ENCODE measurements at places on chromosomes 11 and 22.

DNA sequence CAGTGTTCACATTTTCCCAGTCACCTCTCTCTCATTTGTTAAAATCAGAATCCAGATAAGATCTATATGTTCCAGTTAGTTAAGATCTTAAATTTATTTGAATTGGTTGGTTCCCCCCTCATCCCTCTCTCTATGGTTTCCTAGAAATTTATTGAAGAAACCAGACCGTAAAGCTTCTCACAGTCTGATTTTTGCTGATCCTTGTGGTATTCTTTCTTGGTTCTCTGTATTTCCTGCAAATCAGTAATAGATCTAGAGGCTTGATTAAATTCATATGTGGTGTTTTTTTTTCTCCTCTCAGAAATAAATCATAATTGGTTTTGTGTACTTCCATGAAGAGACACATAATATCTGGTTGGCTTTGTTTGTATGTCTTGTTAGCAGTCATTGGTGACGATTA lies 147.5 kb downstream of the TMEM135 start:
- DNase-seq = no peak

GRCh38 chr11:69157156-69157821 lies 1.6 kb downstream of the SMIM38 start:
- DNase-seq = no peak

- DNase-seq = no peak
Measured at GRCh38 chr22:36432592-36433317, 45.0 kb upstream of the MYH9 start.

DNA sequence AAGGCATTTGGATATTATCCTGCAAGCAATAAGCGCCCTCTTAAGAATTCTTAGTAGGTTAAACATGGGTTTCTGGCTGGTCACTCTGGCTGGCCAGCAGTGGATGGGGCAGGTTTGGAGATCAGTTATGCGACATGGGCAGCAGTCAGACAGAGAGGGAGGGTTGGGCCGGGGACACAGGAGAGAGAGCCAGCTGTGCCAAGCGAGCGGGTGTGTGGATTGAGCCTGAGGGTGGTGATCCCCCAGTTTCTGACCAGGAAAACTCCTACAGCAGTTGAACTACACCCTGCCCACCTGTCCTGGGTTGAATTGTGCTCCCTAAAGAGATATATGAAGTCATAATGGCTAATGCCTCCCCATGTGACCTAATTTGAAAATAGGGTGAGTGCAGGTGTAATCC lies 671.2 kb downstream of the TBC1D22A start:
- no peak for DNase-seq

- DNase-seq = no peak
Measured at GRCh38 chr11:77472991-77473800, 698 bp downstream of the PAK1 start.

DNA sequence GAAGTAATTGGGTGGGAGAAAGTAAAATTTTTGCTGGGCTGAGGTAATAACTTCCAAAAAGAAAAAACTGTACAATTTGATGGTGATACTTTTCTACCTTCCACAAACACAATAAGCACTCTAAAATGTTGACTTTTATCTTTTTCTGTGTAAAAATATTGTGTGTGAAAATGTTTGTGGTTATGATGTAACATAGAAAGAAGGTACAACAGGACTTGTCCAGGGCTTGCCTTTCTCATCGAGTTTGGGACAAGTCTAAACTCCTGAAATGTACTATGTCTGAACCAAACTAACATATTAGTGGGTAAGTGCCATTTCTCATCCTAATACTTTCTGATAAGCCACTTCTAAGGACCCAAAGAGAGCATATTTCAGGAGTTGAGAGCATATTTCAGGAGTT lies 174.2 kb upstream of the PDGFD start:
- DNase-seq = no peak

DNA sequence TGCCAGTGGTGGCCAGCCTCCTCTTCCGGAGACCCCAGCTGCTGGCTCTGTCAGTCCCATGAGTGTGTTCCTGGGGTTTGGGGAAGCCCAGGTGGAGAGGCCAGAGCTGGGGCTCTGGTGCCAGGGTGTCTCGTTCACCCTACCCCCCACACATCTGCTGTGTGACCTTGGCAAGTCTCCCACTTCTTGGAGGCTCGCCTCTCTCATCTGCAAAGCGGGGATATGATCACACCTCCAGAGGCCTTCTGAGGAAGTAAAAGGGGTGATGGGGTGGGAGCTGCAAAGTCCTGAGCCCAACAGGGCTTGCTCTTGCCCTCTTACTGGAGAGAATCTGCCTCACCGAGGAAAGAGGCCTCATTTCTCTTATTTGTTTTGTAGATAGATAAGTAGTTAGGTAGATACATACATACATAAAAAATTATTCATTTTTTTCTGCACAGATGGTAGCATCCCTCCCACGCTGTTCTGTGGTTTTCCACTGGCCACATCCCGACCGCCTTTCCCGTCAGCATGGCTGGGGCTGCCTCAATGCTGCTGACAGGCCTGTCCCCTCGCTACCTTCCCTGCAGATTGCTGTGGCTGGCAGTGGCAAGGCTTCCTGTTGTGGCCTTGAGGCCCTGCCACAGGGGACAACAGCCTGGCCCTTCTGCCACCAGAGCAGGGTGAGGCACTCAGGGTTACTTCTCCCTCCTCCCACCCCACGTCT lies 23.9 kb downstream of the MYO7A start:
- no peak for DNase-seq

- no peak for DNase-seq
Measured at GRCh38 chr22:16777284-16777924, 47.8 kb downstream of the XKR3 start.

DNA sequence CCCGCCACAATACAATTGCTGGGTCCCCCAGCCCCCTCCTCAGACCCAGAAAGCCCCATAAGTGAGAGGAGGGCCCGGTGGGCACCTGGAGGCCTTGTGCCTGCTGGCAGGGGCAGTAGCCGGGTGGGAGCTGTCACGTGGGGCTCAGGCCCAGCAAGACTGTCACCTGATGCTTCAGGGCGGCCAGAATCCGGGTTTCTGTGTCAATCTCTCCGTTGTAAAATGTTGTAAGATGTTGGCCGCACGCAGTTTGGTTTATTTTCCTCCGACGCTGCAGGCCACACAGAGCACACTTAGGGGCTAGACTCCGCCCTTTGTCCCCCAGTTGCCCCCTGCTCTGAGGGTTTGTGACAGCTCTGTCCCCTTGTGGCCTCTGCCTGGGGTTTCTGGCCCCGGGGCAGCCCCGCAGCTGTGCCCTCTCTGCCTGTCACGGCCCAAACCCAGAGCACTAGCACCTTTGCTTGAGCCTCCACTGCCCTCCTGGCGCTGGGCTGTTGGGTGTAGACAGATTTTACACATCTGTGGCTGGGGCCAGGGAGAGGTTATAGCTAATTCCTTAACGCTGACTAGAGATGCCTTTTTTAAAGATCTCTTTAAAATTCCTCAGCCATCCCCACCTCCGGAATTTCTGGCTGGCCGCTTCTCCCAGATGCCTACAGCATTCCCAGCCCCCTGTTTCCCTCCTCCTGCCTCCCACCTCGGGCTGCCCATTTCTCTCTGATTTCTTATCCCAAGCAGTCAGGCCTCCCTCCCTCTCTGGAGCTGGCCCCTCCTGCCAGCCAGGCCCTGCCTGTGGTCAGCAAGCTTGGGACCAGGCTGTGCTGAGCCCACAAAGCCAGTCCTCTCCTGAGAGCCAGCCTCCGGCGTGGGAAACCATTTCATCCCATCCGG lies 3.2 kb upstream of the PRR5 start:
- DNase-seq = no peak
